Effector memory CD4-positive, alpha-beta T cell (primary cell): ENCODE measurements at places on chromosomes 4 and X.

DNA sequence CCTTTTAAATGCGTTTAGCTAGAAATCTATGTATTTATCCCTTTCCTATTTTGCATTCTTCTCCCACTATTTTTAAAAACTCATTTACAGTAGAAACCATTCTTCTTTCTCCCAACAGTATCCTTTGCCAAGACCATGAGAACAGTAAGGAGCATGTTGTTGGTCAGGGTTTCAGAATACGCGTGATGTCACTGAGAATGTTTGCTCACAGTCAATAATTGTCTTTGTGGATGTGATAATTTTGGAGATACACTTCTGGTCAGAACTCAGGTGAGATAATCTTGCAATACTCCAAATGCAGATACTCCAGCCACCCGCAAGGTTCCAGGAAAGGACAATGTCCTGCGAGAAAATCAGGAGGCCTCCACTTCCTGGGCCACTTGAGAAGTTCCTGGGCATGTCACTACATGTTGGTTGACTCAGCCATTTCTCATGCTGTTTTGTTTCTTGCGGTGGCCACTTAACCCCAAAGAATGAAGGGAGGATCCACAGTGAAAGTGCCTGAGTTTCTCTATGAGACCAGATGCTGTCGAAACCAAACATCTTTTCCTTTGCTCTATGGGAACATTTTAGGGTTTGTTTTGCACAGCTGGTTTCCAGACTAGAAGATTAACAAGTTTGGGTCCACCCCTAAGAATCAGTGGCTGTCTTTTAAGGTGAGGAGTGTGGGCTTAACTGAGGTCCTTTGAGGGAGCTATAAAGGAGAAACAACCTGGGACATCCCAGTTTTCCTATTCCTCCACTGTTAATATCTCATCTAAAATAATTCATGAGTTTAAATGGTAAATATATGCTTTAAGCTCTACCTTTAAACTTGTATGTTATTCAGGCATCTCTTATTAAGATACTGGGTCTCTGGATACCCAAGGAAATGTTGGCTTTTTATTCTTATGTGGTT, 116.0 kb downstream of the SOWAHB start:
- H3K27ac ChIP-seq, result no peak overlapping the region
- H3K36me3 ChIP-seq, result no peaks in the 10 kb centered on the region
- no peaks in the 10 kb centered on the region for H3K27me3 ChIP-seq

DNA sequence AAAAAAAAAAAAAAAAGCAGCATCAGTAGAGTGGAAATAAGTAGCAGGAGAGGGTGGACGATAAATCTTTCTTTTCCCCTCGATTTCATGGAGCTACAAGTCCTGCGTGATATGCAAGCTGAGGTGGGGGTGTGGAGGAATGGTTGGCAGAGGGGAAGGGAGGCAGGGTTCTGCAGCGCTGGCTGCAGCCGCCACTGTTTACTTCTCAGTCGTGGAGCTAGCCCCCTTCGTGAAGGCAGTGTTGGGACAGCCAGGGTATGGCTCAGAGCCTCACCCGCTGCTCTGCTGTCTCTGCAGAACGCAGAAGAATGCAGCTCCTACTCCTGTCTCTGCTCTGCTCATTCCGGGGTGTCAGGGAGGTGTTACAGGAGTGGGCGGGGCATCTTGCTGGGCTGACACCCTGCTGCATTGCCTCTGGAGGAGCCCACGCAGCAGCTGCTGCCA, 140.6 kb downstream of the GPM6A start:
- H3K27me3 ChIP-seq, result no peaks in the 10 kb centered on the region
- no peaks in the 10 kb centered on the region for H3K36me3 ChIP-seq
- H3K4me1 ChIP-seq, result no peaks in the 10 kb centered on the region
- no peak overlapping the region for H3K4me3 ChIP-seq
- DNase-seq, result no peak

GRCh38 chrX:129585167-129585566, 45.1 kb downstream of the OCRL start:
- H3K4me3 ChIP-seq, result no peak overlapping the region
- no peak overlapping the region for H3K27ac ChIP-seq
- H3K27me3 ChIP-seq, result no peaks in the 10 kb centered on the region
- DNase-seq, result no peak
- no peaks in the 10 kb centered on the region for H3K4me1 ChIP-seq

GRCh38 chr4:148565801-148566200, 123.6 kb upstream of the NR3C2 start:
- H3K4me3 ChIP-seq, result no peak overlapping the region
- no peaks in the 10 kb centered on the region for H3K36me3 ChIP-seq
- no peak overlapping the region for H3K27ac ChIP-seq
- no peak for DNase-seq
- H3K27me3 ChIP-seq, result no peaks in the 10 kb centered on the region
- no peaks in the 10 kb centered on the region for H3K4me1 ChIP-seq

DNA sequence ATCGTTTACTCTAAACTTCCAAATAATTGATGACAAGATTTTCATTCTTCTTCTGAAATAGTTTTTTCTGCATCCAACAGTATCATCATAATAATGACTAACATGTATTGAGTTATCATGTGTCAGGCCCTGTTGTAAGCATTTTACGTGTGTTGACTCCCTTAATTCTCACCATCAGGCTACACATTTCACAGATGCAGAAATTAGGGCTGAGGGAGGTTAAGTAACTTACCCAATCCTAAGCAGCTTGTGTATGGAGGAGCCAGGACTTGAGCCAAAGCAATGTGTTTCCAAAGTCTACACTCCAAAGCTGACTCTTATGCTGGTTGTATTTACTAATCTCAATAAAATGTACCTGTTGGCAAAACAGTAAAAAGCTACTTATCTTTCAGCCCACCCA, 11.2 kb upstream of the KDR start:
- no peak overlapping the region for H3K27ac ChIP-seq
- no peak for DNase-seq
- H3K4me3 ChIP-seq, result no peak overlapping the region

GRCh38 chr4:90190525-90190924, 63.3 kb downstream of the CCSER1 start:
- no peak overlapping the region for H3K4me3 ChIP-seq
- H3K27me3 ChIP-seq, result no peaks in the 10 kb centered on the region
- DNase-seq, result no peak
- H3K27ac ChIP-seq, result no peak overlapping the region
- H3K4me1 ChIP-seq, result no peaks in the 10 kb centered on the region
- no peaks in the 10 kb centered on the region for H3K36me3 ChIP-seq

DNA sequence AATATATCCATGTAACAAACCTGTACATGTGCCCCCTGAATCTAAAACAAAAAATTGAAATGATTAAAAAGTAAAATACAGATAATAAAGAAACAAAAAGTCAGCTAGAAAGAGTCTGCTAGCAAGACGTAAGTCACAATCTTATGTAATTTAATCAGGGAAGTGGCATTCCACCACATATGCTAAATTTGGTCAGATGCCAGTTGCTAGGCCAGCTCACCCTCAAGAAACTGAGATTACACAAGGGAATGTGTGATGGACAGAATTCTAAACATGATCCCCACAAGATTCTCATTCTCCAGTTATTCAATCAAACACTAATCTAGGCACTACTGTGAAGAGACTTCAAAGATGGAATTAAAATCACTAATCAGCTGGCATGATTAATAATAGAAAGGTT, 689.3 kb downstream of the CENPC start:
- no peaks in the 10 kb centered on the region for H3K4me1 ChIP-seq
- no peaks in the 10 kb centered on the region for H3K27me3 ChIP-seq
- H3K27ac ChIP-seq, result no peak overlapping the region
- no peak for DNase-seq

- DNase-seq, result no peak
- H3K36me3 ChIP-seq, result no peaks in the 10 kb centered on the region
- H3K4me1 ChIP-seq, result no peaks in the 10 kb centered on the region
Observed at GRCh38 chrX:39676434-39676833, 421.3 kb downstream of the BCOR start.

- H3K27me3 ChIP-seq, result no peaks in the 10 kb centered on the region
- DNase-seq, result no peak
- no peaks in the 10 kb centered on the region for H3K36me3 ChIP-seq
- H3K4me3 ChIP-seq, result no peak overlapping the region
Observed at GRCh38 chrX:17361620-17362019, 13.4 kb upstream of the NHS start.

GRCh38 chr4:25970226-25970675, 56.2 kb downstream of the SMIM20 start:
- H3K27me3 ChIP-seq, result peaks cover 4% of the 10 kb centered on the region
- no peak for DNase-seq
- H3K36me3 ChIP-seq, result no peaks in the 10 kb centered on the region
- no peaks in the 10 kb centered on the region for H3K4me1 ChIP-seq

DNA sequence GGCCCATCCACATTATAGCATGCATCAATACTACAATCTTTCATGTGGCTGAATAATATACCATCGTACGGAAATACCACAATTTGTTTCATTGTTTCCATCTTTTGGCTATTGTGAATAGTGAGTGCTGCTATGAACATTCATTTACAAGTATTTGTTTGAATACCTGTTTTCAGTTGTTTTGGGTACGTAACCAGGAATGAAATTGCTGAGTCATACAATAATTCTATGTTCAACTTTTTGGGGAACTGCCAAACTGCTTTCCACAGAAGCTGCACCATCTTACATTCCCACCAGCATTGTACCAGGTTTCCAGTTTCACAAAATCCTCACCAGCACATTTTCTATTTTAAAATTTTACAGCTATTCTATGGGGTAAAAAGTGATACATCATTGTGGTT, 28.5 kb upstream of the MANBA start:
- no peak overlapping the region for H3K27ac ChIP-seq
- no peak overlapping the region for H3K4me3 ChIP-seq
- no peak for DNase-seq
- H3K36me3 ChIP-seq, result no peaks in the 10 kb centered on the region

GRCh38 chr4:41119867-41120295, 94.5 kb downstream of the APBB2 start:
- no peaks in the 10 kb centered on the region for H3K27me3 ChIP-seq
- H3K4me1 ChIP-seq, result no peaks in the 10 kb centered on the region
- no peak overlapping the region for H3K4me3 ChIP-seq
- H3K27ac ChIP-seq, result no peak overlapping the region
- DNase-seq, result no peak
- no peaks in the 10 kb centered on the region for H3K36me3 ChIP-seq

DNA sequence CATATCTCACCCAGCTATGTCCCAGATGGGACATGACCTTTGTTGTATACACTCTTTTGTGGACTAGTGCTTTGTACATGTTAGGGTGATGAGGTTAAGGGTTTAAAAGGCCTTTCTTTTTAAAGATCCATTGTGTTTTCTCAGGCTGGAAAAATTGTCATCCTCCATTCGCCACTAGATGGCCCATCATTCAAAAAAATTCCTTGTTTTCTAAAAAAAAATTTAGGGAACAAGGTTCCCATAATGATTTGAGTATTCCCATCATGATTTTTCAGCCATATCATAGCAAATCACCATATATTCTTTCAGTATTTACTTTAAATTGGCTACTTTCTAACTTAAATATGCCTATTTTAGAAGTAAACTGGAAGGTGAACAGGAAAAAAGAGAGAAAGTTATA, 91.9 kb upstream of the TMEM164 start:
- no peaks in the 10 kb centered on the region for H3K27me3 ChIP-seq
- no peak overlapping the region for H3K4me3 ChIP-seq
- DNase-seq, result no peak
- no peaks in the 10 kb centered on the region for H3K4me1 ChIP-seq
- no peak overlapping the region for H3K27ac ChIP-seq

DNA sequence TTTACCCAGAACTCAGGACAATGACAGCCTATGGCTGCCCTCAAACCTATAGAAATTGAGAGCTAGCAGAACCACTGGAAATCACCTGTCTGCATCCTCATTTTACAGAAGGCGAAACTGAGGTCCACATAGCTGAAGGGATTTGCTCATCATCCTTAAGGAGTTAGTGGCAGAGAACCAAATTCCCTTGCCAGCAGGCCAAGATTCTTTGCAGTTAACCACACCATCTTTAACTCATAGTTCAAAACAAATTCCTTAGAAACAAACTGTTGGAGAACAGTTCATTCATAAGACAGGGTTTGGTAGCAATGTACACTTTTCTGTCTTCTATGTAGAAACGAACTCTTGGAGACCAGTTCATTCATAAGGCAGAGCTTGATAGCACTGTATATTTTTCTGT, 37.9 kb upstream of the RAP2C start:
- no peak for DNase-seq
- H3K27me3 ChIP-seq, result no peaks in the 10 kb centered on the region
- no peaks in the 10 kb centered on the region for H3K4me1 ChIP-seq
- no peaks in the 10 kb centered on the region for H3K36me3 ChIP-seq
